ENCODE measurements at places on chromosomes 1 and 21. TPM values are rescaled to one million over a fixed set of nuclear protein-coding genes. Genes with fewer than 3 reads are reported as not detected.

The VSIG8 gene
- not detected for total RNA-seq

The RYR2 gene
- total RNA-seq: 0.22 TPM

The TNFRSF14 gene
- 76.1 TPM for total RNA-seq

The GBP7 gene
- not detected for total RNA-seq

The CELSR2 gene
- total RNA-seq: 0.43 TPM

The CELA3A gene
- total RNA-seq: not detected

The OR6Y1 gene
- not detected for total RNA-seq

The TTC3 gene
- total RNA-seq: 139 TPM

The RPE65 gene
- total RNA-seq: not detected

The DDR2 gene
- 10.0 TPM for total RNA-seq

The CD46 gene
- 147 TPM for total RNA-seq

The SPTA1 gene
- 1.7 TPM for total RNA-seq

The CHRNB2 gene
- under 0.01 TPM for total RNA-seq

The CATSPERE gene
- 0.77 TPM for total RNA-seq

The GUCA2B gene
- not detected for total RNA-seq

The PALMD gene
- total RNA-seq: 8.0 TPM

The CDC7 gene
- total RNA-seq: 2.1 TPM

The PADI4 gene
- not detected for total RNA-seq

The FNBP1L gene
- 54.7 TPM for total RNA-seq

The CD247 gene
- not detected for total RNA-seq

The SLC6A17 gene
- total RNA-seq: 1.0 TPM

The F13B gene
- not detected for total RNA-seq

The SPRR2E gene
- not detected for total RNA-seq

The CD5L gene
- total RNA-seq: not detected

Measured in dermis lymphatic vessel endothelial cell (primary cell).